Right renal cortex interstitium (tissue), 3 donors: ENCODE measurements at places on chromosomes 11 and 22. TPM values are rescaled to one million over a fixed set of nuclear protein-coding genes. Genes with fewer than 3 reads are reported as not detected.

CTSW gene
- polyA plus RNA-seq = 1.0 TPM

- DNase-seq = no peak
Measured at GRCh38 chr22:38566726-38567504, 3.1 kb downstream of the DMC1 start.

GRCh38 chr11:256952-257737 lies 20.4 kb downstream of the PSMD13 start:
- no peak for DNase-seq

DNA sequence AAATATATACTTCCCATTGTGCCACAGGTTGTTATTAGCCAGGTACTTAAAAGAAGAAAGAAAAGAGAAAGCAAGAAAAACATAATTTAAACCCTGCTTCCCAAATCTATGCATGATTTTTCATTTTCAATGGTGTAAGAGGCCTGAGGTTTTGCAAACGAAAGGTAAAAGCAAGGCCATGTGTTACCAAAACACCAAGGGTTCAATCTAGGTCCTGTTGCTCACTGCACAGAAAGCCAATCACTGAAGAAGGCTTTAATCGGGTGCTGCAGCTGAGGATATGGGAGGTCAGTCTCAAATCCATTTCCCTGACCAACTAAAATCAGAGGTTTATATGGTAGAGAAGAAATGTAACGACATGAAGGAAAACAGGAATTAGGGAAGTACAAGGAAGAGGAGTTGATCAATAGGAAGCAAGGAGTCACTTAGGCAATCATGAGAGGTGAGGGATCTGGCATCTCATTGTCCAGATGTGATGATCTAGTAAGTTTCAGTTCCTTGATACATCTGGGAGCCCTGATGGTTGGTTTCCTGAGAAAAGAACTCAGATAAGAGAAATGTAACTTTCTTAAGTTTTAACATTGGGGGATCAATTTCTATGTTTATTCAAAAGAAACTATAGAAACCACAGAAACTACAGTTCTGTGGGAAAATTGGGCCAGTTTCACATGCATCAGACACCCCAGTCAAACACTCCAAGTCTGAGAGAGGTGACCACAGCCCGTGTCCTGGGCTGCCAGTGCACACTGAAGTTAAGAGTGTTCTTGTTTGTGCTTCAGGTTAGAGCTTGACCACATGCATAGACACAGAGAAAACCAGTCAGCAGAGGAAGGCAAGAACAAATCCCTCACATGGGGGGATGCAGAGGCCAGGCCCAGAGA lies 18.1 kb upstream of the DKK3 start:
- no peak for DNase-seq

GRCh38 chr11:18706330-18707243 lies 8.0 kb downstream of the TMEM86A start:
- DNase-seq = peak; percentile 67

GRCh38 chr11:67126986-67127385 lies 7.9 kb downstream of the KDM2A start:
- DNase-seq = no peak

DNA sequence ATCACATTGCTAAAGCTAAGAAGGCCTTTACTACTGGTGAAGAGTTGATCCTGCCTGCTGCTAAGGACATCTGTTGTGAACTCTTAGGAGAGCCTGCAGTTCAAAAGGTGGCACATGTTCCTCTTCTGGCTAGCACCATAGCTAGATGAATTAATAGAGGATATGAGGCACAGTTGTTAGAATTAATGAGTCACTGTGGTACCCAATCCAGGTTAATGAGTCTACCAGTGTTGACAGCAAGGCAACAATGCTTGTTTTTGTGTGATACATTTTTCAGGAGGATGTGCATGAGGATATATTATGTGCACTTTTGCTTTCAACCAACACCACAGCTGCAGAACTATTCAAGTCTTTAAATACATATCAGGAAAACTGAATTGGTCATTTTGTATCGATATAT lies 12.0 kb downstream of the C11orf58 start:
- DNase-seq = no peak
